ENCODE measurements at places on chromosomes 5 and 9.

DNA sequence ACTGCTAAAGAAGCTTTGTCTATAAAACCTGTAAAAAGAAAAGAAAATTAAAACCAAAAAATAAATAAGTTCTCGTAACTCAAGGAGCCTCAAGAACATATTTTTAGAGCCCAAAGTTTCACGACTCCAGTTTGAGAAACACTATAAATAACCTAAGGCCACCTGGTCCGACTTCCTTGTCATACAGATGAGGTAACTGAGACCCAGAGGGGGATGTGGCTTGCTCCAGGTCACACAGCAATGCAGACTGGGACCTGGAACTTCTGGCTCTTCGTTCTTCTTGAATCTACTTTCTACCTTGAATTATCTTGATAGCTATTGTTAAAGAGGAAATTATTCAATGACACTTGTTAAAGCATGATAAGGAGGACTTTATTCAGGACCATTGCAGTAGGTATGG, 514.8 kb downstream of the CDK5RAP2 start:
- no peak for DNase-seq

DNA sequence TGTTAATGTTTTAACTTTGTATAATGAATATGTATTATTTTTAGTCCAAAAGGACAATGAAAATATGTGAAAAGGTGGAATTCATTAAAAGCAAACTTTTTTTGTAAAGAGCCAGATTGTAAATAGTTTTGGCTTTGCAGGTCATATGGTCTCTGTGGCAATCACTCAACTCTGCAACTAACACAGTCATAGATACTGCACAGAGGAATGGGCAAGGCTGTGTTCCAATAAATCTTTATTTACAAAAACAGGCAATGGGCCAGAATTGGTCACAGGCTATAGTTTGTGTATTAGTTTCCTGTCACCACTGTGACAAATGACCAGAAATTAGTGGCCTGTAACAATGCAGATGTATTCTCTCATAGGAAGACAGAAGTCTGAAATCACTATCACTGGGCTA, 125.4 kb upstream of the PTCH1 start:
- no peak for DNase-seq

DNA sequence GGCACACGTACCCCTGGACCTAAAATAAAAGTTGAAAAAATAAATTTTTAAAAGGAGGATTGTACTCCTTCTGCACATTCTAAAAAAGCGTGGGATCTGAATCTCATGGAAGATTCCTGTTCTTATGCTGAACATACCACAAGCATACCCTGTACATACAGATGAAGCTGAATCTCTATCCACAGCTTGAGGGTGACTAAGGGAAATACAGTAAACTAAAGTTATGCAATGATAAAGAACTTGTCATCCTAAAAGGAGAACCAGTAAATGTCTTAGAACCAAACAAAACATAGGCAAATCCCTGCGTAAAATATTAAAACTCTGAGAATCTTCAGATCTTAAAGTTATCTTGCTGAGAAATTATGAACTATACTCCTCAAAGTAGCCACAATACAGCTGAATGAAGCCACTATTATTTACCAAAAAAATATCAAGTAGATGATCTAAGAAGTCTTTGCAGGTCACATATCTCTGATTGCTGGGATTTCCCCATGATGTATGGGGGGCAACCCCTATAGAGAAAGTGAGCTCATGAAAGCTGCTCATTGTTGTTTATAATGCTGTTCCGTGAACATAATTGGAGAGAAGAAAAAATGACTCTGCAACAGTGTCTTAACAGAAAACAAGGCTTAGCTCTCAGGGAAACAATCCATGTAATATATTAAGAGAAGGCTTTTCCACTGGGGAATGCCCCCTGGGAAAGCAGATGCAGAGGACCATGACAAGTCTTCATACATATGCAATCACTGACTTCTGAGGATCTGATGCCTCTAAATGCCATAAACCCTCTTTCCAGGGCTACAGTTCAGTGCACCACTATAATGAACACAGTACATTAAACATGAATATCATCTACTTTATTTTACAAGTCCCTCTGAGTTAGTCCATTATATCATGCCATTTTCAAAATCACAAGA, 210.1 kb downstream of the EPB41L4A start:
- no peak for DNase-seq

DNA sequence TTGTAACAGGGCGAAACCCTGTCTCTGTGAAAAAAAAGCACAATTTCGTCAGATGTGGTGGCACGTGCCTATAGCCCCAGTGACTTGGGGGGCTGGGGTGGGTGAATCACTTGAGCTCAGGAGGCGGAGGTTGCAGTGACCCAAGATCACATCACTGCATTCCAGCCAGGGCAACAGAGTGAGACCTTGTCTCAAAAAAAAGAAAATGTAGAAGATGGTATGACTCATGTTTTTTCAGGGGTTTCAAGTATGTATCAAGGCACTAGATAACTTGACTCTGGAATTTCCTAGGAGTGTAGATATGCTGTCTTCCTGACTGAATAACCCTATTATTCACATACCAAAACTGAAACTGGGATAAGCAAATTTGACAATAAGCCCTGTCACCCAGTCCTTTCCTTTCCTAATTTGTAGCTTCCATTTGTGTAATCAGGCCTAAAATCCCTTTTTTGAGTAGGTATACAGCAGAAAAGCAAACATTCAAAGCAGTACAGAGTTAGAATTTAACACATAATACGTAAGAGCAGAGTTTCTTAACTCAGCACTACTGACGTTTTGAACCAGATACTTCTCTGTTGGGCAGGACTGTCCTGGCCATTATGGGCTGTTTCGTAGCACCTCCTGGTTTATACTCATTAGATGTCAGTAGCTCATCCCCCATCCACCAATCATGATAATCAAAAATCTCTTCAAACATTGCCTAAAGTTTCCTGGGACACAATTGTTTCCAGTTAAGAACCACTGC, 17.3 kb upstream of the ANKRD18B start:
- DNase-seq: peak; percentile 89

- no peak for DNase-seq
These were observed 131.9 kb downstream of the KCNIP1 start for GRCh38 chr5:170635706-170636105.

GRCh38 chr5:79736528-79737514, 47.2 kb downstream of the CMYA5 start:
- DNase-seq: no peak

DNA sequence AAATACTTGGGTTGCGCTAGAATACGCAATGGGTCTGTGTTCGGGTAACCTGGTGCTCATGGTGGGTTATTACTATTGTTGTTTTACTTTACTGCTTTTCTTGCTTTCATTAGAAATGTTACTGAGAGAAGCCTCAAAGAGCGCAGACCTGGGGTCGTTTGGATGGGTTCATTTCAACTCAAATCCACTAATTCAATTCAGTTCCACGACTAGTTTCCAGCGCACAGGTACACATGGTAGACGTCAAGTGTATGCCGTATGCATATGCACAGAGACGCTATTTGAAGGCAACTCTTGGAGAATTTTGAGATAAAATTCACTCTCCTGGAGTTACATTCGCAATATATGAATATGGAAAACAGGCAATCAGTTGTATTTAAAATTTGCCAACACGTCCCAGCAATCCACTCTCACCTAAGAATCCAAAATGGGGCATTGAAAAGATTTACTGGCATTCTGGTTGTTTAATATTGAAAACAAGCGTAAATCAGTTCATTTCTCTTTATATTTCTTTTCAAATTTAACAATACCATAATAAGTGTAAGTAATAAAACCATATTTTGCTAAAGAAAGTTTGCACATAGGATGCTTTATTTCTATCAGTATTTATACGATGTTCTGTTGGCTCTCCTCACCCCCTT, 4.4 kb upstream of the PAX5 start:
- no peak for DNase-seq

GRCh38 chr5:56962286-56962685, 10.4 kb upstream of the MIER3 start:
- DNase-seq: no peak

DNA sequence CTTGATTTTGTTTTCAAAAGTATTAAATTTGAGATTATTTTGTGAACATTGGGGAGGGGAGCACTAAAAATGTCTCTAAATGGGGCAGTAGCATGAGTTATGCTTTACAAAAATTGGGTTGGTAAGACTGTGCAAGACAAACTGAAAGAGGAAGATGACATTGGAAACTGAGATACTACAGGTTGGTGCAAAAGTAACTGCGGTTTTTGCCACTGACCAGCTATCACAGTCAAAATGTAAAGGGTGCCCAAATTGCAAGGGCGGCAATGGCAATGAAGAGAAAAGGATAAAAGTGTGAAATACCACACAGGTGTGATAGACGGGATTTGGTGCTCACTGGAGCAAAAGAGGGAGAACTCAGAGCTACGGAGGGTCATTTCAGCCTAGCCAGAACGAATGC, 124.0 kb downstream of the FANCC start:
- DNase-seq: no peak

- DNase-seq: no peak
These were observed 25.6 kb downstream of the STC2 start for GRCh38 chr5:173302546-173303155.

- DNase-seq: no peak
These were observed 11.8 kb upstream of the EXOC3 start for GRCh38 chr5:431001-431710.

DNA sequence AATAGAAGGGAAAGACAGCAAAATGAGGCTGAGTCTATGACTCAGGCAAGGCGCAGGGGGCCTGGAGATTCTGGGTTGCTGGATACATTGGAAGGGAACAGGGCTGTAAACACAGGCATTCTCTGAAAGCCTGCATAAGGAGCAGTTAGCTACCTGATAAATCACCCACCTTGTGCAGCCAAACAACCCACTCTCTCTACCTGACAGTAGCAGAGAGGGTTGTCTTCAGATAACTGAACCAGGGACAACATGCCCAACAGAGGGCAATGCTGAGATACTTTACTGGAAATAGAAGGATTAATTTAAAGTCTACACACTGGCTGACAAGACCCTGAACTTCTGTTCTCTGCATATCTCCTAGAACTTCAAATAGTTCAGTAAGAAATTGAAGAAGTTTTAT, 161.6 kb downstream of the KCTD16 start:
- no peak for DNase-seq

- DNase-seq: peak; percentile 22
These were observed 275.9 kb upstream of the ZNF462 start for GRCh38 chr9:106587042-106587441.

GRCh38 chr9:79129865-79130480, 441.8 kb upstream of the TLE4 start:
- DNase-seq: no peak

- no peak for DNase-seq
These were observed 99.8 kb upstream of the VCAN start for GRCh38 chr5:83371726-83372125.

DNA sequence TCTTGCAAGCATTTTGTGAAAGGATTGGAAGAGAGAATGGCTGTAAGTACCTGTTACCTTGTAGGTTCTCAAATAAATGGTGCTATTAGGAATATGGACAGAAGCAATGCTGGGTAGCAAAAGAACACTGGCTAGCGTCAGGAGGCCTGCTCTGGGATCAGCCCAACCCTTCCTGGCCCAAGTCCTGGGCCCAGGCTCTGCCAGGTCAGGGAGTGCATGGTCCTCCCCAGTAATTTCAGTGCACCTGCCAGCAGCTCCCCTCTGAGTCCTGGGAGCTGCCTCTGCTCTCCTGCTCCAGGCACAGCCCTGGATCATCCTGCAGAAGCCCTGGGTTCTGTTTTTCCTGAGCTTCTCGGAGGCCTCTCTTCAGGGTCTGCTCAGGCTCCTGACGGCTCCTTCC, 89.5 kb upstream of the ARAP3 start:
- DNase-seq: no peak

DNA sequence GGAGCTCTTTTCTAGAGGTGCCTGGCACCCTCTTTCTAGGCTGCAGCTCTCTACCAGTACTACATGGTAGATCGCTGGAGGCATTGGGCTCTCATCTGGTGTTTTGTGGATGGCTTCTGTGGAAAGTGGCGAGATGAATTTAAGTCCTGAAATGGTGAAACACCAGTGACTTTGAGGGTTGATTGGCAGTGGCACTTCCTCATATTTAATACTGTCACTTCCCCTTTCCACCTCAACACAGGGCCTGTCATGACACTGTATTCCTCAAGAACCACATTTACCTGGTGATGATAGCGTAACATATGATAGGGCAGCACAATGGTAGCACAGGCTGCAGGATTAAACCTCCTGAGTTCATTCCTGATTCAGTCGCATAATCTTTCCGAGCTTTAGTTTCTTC, 132.1 kb downstream of the KDM4C start:
- no peak for DNase-seq

- no peak for DNase-seq
These were observed 3.0 kb upstream of the RGS14 start for GRCh38 chr5:177354711-177355110.

- no peak for DNase-seq
These were observed 8.1 kb downstream of the NDST1 start for GRCh38 chr5:150516011-150516410.

DNA sequence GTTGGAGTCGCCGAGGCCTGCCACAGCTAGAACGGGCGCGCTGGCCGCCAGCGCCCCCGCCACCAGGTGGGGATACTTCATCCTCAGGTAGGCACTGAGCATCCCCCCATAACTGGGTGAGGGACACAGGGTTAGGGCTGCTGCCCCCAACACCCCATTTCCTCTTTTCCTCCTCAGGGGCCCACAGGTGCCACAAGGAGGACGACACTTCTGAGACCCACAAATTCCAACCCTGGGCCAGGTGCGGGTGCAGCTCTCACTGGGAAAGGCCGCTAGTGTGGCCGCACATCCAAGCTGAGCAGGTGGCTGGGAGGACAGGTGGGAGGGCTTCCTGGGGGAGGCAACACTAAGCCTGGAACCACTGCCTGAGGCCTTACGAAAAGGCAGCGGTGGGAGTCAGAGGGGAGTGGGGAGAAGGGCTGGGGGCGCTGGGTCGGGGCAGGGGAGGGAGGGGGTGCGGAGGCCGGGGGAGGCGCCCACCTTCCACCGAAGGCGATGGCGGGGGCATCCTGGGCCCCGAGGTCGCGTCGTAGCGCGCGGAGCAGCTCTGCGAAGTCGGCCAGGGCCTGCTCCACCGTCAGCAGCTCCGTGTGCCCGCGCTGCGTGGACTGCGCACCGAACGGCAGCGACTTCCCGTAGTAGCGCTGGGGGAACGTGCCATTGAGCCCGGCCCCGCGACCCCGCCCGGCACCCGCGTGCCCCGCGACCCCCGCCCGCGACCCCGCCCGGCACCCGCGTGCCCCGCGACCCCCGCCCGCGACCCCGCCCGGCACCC, 961 bp downstream of the DPP7 start:
- no peak for DNase-seq

DNA sequence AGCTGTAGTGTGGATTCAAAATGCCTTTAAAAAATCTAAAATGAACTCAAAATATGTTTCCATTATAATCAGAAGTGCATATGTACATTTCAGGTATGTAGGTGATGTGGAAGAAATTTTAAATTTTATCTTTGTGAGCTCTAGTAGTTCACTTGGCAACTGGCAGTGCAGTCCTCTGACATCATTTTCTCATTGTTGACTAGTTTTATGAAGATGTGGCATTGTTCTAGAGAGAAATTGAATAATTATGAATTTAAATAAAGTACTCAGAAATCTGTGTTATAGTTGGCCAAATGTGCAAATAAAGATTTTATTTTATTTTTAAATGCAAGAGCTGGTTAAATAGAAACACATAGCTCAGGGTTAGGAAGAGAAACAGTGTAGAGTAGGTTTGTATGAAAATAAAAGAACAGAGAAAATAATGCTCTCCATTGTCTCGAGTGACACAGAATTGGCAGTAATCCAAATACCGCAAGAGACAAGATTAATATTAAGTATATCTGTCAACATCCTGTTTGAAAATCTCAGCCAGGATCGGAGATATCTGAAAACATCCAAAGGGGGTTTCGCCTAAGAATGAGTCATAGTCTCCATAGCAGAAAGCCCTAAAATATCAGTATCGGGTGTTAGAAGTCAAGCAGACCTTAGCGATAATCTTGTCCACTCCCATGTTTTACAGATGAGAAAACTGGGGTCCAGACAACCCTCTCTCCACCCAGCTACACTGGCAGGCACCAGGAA, 189.4 kb downstream of the CCDC192 start:
- no peak for DNase-seq
